ENCODE measurements at places on chromosomes 4 and X.

DNA sequence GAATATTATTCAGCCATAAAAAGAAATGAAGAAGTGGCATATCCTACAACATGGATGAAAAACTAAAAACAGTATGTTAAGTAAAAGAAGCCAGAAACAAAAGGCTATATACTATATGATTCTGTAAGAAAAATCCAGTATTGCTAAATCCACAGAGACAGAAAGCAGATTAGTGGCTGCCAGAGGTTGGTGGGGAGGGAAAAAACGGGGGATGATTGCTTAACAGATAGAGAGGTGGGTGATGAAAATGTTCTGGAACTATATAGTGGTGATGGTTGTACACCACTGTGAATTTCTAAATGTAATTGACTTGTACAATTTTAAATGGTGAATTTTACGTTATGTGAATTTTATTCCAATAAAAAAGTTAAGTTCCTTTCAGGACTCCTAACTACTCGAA is 157.6 kb upstream of the SH3RF1 start:
- no peak for DNase-seq

DNA sequence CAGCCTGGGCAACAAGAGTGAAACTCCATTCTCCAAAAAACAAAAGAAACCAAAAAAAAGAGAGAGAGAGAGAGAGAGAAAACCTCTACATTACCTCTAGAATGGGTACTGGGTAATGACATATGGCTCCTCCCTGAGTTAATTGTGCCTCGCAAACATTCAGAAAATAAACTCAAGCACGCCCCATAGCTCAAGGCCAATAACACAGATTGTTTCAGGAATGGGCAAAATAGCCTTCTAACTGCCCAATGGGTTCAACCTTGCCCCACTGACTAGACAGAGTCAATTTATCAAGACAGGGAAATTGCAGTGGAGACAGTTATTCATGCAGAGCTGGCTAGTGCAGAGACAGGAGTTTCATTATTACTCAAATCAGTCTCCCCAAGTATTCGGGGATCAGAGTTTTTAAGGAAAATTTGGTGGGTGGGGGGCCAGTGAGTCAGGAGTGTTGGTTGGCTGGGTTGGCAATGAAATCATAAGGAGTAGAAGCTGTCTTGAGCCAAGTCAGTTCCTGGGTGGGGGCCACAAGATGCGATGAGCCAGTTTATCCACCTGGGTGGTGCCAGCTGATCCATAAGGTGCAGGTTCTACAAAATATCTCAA is 25.1 kb downstream of the NIPAL1 start:
- DNase-seq: no peak

- DNase-seq: peak; percentile 9
Observed at GRCh38 chr4:82784681-82785610, 13.7 kb downstream of the SCD5 start.

GRCh38 chr4:122003335-122003734 is 51.5 kb upstream of the TRPC3 start:
- peak; percentile 4 for DNase-seq

- no peak for DNase-seq
Observed at GRCh38 chr4:144338148-144338547, 197.6 kb upstream of the GYPA start.

- no peak for DNase-seq
Observed at GRCh38 chrX:13464599-13465275, 104.7 kb upstream of the EGFL6 start.
